Dorsolateral prefrontal cortex (tissue), 122 donors: ENCODE measurements at places on chromosomes 13 and 19.

DNA sequence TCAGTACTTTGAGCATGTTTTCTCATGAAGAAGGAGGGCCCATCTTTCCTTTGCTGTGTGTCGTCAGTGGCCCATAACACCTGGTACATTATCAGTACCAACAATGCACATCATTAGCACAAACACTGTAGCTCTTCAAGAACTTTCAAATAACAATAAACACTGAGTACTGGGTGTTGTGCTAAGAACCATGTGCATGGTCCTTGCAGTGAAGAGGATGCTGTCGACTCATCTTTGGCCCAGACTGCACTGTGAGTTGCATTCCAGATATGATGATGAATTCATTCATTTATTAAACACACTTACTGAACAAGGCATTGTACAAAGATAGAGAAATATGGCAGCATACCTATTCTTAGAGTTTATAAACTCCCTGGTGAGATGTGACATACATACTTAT lies 55.8 kb downstream of the FLT3 start:
- DNase-seq = no peak

GRCh38 chr13:32851083-32852069 lies 164.8 kb upstream of the KL start:
- no peak for DNase-seq

GRCh38 chr13:59776924-59777690 lies 386.6 kb downstream of the DIAPH3 start:
- no peak for DNase-seq

GRCh38 chr13:83940742-83941141 lies 58.5 kb upstream of the SLITRK1 start:
- DNase-seq = no peak

- no peak for DNase-seq
Observed at GRCh38 chr13:45184693-45185092, 16.2 kb downstream of the KCTD4 start.

DNA sequence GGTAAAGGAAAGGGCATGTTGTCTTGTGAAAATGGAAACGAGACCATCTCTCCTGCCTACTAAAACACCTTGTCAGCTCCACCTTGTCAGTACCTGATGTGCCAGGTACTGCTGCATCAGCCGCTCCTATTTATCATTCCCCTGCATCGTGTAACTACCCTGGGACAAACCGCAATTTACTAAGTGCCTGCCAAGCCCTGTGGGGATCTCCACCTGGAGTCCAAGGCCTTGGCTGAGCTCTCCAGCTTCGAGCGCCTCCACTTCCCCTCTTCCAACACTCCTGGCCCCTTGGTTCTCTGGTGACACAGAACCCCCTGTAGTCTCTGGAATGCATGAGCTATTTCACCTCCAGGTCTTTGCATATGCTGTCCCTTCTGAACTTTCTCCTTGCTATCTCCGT lies 25.9 kb upstream of the CCNP start:
- no peak for DNase-seq

DNA sequence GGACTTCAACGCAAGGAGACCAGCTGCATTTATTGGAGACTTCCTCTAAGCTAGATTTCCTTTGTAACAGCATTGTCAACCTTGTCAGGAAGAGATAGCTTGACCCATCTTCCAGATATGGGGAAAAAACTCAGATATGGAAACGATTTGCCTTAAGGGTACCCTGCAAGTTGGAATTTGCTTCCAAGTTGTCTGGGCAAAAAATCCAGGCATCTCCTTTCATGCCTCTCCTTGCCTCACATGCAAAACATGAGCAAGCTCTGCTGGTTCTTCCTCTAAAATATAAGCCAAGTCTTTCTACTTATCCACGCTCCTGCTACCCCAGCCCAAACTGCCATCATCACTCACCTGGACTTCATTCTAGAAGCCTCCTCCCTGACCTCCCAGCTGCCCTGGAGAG lies 6.4 kb upstream of the DNMT1 start:
- no peak for DNase-seq

DNA sequence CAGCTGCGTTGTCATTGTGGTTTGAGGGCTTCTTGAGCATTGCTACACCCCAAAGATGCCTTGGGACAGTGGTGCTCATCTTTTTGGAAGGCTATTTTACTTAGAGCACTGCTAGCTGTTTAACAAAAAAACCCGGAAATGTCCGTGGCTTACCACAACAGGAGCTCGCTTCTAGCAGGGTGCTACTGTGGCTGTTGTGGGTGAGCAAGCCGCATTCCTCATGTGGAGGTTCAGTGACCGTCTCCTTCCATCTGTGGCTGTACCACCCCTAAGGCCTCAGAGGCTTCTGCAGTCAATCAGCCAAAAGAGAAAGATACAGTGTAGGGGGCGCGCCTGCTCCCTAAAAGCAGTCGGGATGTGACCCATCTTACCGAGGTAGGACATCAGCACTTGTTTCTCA lies 1004.2 kb downstream of the UQCRFS1 start:
- DNase-seq = no peak
